ENCODE measurements at places on chromosomes 2 and 18.

GRCh38 chr2:223314811-223315210, 262.8 kb downstream of the KCNE4 start:
- DNase-seq: no peak

DNA sequence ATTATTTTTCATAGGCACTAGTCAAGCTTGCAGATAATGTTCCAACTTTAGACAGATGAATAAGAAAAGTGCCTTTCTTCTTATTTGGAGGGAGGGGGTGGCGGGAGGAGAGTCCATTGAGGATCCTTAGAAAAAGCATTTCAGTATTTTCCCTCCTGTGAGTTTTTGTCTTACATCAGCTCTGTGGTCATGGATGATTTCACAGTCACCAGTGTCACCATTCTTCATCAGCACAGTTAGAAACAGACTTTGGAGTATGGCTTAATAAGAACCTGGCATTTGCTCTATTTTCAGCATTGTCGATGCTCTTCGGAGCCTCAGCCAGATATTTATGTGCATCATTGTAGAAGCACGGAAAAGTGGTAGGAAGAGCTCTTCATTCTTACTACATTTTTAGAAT, 70.1 kb downstream of the SLC39A10 start:
- DNase-seq: no peak

DNA sequence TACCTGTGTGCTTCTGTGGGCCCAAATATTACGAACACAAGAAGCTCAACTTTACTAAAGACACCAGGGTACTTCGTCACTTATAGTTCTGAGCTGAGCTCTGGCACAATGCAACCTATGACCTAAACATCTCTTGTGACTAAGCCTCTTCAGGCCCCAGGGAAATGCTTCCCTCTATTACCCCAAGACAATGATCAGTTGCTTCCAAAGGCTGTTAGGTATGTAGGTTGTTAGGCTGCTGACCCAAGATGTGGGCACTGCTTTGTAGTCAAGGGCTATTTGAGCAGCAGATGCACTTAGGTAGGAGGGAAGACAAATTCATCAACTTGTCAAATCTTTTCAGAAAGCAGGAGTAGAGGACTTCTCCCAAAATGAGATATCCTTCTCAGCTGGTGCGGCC, 640.1 kb downstream of the EPHA4 start:
- DNase-seq: no peak

- DNase-seq: no peak
Observed at GRCh38 chr18:52415131-52415530, 75.1 kb downstream of the DCC start.

DNA sequence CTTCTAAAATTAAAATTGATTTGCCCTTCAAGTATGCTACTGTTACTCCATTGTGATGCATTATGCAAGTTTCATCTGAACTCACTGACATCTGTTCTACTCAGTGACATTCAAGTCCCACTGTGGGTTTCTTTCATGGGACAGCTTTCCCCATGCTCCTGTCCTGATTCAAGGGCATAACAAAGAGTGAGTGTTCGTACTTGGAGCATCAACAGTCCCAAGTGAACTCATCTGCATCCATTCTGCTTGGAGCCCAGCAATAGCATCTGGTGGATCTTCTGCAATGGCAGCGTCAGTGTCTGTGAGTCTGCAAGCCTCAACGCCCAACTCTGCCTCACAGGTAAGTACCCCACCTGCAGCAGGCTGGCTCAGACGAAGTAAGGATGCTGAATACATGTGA, 27.5 kb downstream of the BUB1 start:
- DNase-seq: no peak

GRCh38 chr18:51169731-51170130, 27.8 kb downstream of the MEX3C start:
- DNase-seq: no peak

- DNase-seq: no peak
Observed at GRCh38 chr18:79878741-79879378, 72.6 kb downstream of the SLC66A2 start.

- DNase-seq: no peak
Observed at GRCh38 chr2:2573658-2574293, 242.7 kb upstream of the MYT1L start.

GRCh38 chr2:176175709-176176607, 12.5 kb upstream of the HOXD1 start:
- no peak for DNase-seq

DNA sequence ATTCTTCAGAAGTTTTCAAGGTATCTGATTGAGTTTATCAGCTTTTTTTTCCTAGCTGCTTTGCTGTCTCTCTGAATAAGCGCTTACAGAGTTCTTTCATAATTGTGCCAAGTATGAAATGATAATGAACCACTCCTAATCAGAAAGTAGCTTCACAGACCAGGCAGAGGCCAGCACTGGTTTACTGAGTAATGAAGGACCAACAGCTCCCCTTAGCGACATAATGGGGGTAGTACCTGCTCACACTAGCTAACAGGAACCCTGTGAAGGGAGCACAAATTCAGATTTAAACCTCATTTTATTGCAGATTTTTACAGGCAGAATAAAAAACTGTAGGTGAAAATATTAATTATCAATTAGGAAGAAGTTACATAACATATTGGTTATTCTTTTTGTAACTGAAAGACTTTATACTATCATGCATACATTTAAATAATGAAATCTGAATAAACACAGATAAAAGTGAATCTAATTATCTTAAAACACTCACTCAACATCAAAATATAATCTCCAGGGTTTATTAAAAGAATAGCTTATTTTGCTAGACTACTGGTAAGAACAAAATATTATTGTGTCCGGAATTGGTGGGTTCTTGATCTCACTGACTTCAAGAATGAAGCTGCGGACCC, 53.7 kb upstream of the LRRC30 start:
- DNase-seq: no peak

DNA sequence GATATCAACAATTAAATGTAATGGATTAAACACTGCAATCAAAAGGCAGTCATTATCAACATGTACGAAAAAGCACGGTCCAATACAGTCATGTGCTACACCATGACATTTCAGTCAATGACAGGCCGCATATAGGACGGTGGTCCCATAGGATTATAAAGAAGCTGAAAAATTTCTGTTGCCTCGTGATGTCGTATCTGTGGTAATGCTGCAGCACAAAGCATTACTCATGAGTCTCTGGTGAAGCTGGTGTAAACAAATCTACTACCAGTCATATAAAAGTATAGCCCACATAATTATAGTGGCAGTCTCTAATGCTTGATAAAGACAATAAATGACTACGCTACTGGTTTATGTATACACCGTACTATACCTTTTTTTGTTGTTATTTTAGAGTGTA, 58.4 kb downstream of the RABL2A start:
- DNase-seq: no peak

- DNase-seq: no peak
Observed at GRCh38 chr2:237122214-237122666, 36.6 kb downstream of the COPS8 start.

DNA sequence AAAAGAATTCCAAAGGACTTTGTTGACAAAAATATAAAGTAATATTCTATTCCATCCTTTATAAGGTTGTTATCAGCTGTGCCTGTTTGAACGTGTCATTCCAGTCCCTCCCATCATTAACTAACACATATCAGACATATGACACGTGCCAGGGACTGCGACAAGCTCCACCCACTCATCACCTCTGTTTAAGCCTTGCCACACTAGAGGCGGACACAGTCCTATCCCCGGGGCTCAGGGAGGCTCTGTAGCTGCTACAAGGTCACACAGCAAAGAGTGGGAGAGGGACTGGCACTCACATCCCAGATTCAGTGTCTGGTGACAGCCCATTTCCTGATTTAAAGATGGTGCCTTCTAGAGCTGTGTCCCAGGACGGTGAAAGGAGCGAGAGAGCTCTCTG, 30.0 kb downstream of the TBC1D8 start:
- no peak for DNase-seq

DNA sequence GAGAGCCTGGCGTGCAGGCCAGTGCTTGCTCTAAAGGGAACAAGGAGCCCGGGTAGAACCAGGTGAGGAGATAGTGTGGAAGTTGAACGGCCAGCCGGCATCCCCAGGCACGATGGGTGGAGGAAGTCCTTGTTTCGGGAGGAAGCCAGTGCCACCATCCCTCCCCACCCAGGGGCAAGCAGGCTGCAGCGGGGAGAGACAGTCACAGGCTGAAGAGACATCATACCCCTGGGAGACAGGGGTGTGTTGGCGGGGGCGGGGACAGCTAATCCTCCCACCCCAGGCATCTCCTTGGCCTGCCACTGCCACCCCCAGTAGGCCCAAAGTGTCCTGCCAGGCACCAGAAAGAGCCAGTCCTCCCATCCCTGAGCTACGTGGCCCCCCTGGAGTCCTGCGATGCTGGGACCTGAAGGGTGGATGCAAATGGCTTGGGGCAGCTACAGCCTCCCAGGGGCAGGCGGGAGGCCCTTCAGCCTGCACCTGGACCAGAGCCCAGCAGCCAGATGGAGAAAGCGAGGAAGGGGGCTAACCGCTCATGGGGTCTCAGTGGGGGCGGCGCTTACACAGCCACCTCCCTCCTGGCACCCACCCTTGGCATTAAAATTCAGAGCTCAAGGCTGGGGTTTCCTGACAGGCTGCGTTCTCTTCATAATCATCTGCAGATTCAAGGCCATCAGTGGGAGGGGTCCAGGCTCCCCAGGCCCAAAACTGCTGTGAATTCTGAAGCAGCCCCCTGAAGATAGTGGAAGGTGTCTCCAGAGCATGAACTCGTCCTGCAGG, 14.8 kb upstream of the GPR55 start:
- no peak for DNase-seq

- DNase-seq: no peak
Observed at GRCh38 chr18:9637036-9637767, 22.8 kb upstream of the PPP4R1 start.

DNA sequence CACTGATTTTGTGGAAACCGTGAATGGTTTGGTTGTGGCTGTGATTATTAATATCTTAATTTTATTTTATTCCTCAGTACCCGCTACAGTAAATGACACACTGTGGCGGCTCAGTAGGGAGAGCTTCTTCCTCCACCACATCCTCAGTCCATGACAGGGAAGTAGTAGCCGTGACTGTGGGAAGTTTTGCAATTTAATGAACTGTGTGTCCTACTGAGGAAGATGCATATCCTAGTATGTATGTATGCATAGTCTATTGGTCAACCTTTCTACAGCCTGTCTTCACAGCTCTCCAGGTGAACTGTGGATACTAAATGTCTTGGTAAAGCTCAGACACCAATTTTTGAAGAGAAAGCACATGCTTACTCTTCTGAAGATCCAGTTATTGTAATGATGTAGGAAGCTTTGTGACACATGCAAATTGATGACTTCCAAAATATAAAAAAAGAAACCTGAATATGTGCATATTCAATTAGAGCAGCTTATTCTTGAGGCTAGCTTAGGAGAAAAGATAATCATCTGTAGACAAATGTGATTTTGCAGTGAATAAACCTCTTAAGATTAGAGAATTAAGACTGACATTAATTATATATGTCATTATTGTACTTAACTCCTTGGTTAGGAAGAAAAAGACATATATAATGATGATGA, 384.3 kb upstream of the CNTNAP5 start:
- no peak for DNase-seq

DNA sequence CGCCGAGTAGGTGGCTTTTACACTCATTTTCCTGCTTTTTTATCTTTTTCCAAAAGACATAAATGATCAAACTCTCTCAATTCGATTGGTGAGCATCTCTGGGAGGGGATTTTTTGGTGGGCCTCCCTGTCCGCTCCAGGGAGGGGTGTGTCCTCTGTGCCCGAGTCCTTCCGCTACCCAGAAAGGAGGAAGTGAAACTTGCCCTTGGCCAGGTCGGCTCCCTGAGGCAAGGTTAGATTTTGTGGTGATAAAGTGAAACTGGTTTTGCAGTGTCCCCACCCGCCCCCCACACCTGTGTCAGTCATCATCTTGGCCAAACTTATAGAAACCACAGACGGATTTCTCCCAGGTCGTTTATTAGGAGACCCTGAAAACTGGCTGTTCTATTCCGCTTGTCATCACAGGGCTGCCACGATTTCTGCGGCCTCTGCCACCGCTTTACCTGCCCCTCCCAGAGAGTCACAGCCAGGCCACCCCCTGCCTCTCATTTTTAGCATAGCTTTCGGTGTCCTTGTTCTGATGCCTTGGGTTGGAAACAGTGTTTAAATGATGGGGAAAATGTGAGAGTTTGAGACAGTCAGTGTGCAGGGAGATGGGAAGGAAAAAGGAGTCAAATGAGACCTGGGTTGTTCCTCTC, 93.6 kb downstream of the SH3BP4 start:
- no peak for DNase-seq

- DNase-seq: no peak
Observed at GRCh38 chr18:6294148-6294784, 120.4 kb downstream of the L3MBTL4 start.

DNA sequence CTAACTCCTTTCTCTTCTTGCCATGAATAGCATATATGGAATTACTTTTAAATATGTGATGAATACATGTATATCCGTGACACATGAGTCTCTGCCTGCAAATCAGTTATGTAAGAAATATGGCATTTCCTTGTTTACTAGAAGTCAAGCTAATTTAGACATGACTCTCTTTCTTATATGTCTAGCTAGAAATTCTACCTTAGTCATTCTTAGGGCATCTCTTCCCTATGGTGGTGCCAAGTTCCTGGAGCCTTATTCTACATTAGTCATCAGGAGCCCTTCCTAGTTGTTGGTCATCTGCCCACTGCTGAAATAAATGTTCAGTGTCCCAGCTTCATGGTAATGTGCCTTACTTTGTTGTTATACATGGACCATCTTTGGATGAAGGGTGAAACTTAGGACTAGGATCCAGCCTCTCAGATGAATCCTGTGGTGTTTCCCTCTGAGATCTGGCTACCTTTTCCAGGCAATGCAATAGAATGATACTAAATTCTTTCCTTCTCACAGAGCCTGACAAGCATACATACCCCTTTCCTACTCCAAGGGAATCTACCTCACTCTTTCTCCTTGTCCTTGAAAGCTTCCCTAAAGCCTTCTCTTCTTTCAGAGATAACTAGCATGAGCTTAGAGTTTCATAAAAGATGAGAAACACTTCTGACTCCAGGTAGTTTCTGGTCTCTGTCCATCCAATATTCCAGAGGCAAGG, 415.3 kb upstream of the VWC2L start:
- DNase-seq: no peak

- no peak for DNase-seq
Observed at GRCh38 chr2:84866122-84866521, 14.8 kb downstream of the TRABD2A start.

- DNase-seq: no peak
Observed at GRCh38 chr2:19549821-19550220, 191.4 kb upstream of the OSR1 start.

DNA sequence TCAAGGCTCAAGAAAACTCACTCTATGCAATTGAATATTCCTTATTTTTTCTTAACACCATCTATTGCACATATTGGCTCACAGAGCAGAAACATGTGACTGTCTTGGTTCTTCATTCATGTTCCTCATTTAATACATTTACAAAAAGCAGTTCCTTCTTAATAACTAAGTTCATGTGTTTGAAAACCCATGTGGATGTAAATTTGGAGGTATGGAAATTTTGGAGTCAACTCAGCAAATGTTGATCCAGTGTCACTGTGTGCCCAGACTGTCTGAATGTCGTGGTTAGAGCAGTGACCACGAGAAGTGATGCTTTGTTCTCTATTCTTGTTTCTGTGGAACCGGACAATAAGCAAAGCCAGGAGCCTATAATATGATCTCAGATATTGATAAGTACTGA, 299.1 kb downstream of the SETBP1 start:
- no peak for DNase-seq

- DNase-seq: no peak
Observed at GRCh38 chr2:237723023-237723422, 75.6 kb upstream of the RBM44 start.

Data from amygdala (tissue), 56 donors.